PC-3 (cell line): ENCODE measurements at places on chromosomes 6 and 20. TPM values are rescaled to one million over a fixed set of nuclear protein-coding genes. Genes with fewer than 3 reads are reported as not detected.

Gene SLC12A5
- 2.4 TPM in 1 of 2 replicates, not detected in the other for total RNA-seq

Gene FAXC
- total RNA-seq: 3.9 and 5.4 TPM in 2 replicates

Gene MCCD1
- total RNA-seq: not detected in 2 replicates

Gene C6orf52
- total RNA-seq: 0.80 TPM in 1 of 2 replicates, not detected in the other

Gene ABHD16B
- not detected in 2 replicates for total RNA-seq

Gene AHI1
- total RNA-seq: 5.8 and 8.9 TPM in 2 replicates

Gene C6orf58
- not detected in 2 replicates for total RNA-seq

Gene TREM1
- 0.98 TPM in 1 of 2 replicates, not detected in the other for total RNA-seq

Gene MYLK2
- total RNA-seq: 1.7 TPM in 2 replicates

Gene MATN4
- 0.33 TPM in 1 of 2 replicates, not detected in the other for total RNA-seq

Gene SLC17A2
- total RNA-seq: not detected in 2 replicates

Gene SLC17A9
- not detected in 2 replicates for total RNA-seq

Gene MCHR2
- total RNA-seq: not detected in 2 replicates

Gene LINC00237
- total RNA-seq: not detected in 2 replicates

Gene DLL1
- 0.84 and 1.2 TPM in 2 replicates for total RNA-seq

Gene COQ3
- total RNA-seq: 6.7 and 15.6 TPM in 2 replicates

Gene B3GAT2
- not detected in 2 replicates for total RNA-seq

Gene SGK2
- 3.0 and 6.6 TPM in 2 replicates for total RNA-seq

Gene TCP11
- 1.3 and 1.7 TPM in 2 replicates for total RNA-seq

Gene SLC18B1
- 8.4 and 9.1 TPM in 2 replicates for total RNA-seq

Gene SLC32A1
- total RNA-seq: not detected in 2 replicates

Gene CPXM1
- not detected in 2 replicates for total RNA-seq

Gene BNIP5
- not detected in 2 replicates for total RNA-seq

Gene MTFR2
- total RNA-seq: 6.2 and 12.4 TPM in 2 replicates
